ENCODE measurements at places on chromosomes 12 and 14.

DNA sequence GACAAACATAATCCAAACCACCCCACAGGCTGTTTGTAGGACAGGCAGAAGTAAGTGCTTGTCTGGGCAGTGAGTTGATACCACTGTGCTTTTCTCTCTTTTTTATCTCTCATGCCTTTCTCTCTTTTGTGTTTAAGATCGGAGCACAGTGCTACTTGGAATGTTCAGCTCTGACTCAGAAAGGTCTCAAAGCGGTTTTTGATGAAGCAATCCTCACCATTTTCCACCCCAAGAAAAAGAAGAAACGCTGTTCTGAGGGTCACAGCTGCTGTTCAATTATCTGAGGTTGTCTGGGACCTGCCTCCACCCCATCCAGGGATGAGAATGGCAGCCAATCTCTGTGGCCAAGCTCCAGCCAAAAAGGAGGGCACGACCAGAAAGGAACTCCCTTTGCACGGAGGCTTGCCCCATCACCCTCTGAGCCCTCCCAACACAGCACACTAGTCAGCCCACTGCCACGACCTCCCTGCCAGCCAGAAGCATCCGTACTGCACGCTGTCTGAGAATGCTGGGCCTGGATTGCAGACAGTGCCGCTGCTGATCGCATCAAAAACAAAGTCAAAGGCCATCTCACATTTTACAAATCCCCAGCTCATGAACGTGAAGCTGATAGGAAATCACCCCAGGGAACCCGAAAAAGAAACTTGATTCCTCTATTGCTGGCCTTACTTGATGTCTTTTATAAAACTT is 27.8 kb downstream of the GPHB5 start:
- no peaks in the 10 kb centered on the region for H3K36me3 ChIP-seq
- H3K27me3 ChIP-seq, result no peaks in the 10 kb centered on the region
- no peak overlapping the region for H3K27ac ChIP-seq
- DNase-seq, result no peak

DNA sequence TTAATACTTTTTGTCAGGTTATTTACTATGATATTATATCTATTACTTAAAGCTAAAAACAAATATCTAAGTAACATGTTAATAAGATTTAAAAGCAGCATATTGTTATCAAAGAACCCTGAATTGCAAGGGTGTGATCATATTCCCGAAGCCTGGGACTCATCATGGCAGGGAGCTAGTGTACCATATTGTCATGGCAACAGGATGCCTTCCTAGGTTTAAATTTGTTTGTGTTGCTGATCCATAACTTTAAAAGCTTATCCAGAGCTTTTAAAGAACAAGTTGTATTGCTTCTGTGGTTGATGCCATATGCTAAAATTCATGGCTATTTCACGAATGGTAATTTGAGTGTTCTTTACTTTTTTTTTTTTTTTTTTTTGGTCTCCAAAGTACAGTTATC is 500.5 kb downstream of the NAV3 start:
- no peaks in the 10 kb centered on the region for H3K27me3 ChIP-seq
- H3K4me1 ChIP-seq, result no peaks in the 10 kb centered on the region
- no peaks in the 10 kb centered on the region for H3K36me3 ChIP-seq
- no peak overlapping the region for H3K27ac ChIP-seq
- H3K4me3 ChIP-seq, result no peak overlapping the region

- DNase-seq, result peak; percentile 89
- peak overlapping the region; percentile 34 for H3K4me3 ChIP-seq
- no peaks in the 10 kb centered on the region for H3K27me3 ChIP-seq
- peak overlapping the region; percentile 99 for H3K27ac ChIP-seq
- no peaks in the 10 kb centered on the region for H3K36me3 ChIP-seq
Observed at GRCh38 chr14:104968153-104968527, 10.0 kb downstream of the AHNAK2 start.

- no peaks in the 10 kb centered on the region for H3K27me3 ChIP-seq
- H3K27ac ChIP-seq, result no peak overlapping the region
- no peaks in the 10 kb centered on the region for H3K36me3 ChIP-seq
- H3K4me1 ChIP-seq, result no peaks in the 10 kb centered on the region
Observed at GRCh38 chr12:52284562-52285171, 6.7 kb downstream of the KRT81 start.

DNA sequence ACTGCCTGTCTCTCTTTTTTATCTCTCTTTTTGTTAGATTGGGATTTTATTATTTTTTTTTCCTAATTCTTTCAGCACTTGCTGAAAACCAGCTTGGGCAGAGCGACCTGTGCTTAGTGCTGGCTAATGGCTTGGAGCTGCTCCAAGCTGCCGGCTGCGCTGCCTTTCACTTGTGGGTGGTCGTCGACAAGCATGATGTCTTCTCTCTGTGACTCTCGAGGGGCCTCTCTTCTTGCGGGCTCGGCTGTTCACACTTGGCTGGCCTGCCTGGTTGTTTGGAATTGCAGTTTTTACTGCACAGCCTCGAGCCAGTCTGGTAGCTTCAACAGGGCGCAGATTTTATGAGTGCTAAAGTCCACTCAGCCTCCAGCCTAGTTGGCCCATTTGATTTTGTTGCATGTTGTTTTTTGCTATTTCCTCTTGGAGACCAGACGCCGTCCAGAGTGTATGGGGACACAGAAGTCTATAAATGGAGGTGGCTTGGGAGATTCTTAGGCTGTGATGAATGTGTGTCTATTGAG is 18.6 kb downstream of the TPCN1 start:
- H3K27me3 ChIP-seq, result no peaks in the 10 kb centered on the region
- no peak overlapping the region for H3K4me3 ChIP-seq
- H3K36me3 ChIP-seq, result no peaks in the 10 kb centered on the region
- no peak for DNase-seq
- peak overlapping the region; percentile 69 for H3K27ac ChIP-seq

GRCh38 chr12:131005161-131006035 is 51.7 kb downstream of the ADGRD1 start:
- H3K36me3 ChIP-seq, result no peaks in the 10 kb centered on the region
- no peak overlapping the region for H3K4me3 ChIP-seq

DNA sequence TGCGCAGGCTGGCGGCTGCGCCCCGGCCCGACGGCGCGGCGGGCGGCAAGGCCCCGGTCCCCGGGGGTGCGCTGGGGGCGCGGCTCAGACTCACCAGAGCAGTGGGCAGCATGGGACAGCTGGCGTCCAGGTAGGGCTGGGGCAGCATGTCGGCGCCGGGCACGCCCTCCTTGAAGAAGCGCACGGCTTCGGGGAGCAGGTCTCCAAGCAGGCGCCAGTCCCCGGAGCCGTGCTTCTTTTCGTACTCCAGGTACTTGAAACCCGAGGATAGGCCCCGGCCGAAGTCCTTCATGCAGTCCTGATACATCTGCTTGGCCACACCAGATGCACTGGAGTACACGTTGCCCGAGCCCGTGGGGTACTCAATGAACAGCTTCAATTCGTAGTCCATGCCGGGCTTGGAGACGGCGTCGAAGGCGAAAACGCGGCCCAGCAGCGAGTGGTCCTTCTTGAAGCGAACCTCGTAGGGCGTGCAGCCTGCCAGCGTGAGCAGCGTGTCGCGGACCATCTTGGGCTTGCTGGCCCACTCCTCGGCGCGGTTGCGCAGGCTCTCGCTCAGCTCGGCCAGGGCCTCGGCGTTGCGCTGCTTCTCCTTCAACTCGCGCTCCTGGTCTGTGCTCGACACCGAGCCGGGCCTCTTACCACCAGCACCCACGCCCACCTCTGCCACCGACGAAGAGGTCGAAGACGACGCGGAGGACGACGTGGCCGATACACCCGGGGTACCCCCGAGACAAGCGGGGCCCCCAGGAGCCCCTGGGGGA is 2.2 kb downstream of the IRF2BPL start:
- peak overlapping the region; percentile 89 for H3K4me3 ChIP-seq
- peaks cover 32% of the 10 kb centered on the region for H3K4me1 ChIP-seq
- DNase-seq, result peak; percentile 39

DNA sequence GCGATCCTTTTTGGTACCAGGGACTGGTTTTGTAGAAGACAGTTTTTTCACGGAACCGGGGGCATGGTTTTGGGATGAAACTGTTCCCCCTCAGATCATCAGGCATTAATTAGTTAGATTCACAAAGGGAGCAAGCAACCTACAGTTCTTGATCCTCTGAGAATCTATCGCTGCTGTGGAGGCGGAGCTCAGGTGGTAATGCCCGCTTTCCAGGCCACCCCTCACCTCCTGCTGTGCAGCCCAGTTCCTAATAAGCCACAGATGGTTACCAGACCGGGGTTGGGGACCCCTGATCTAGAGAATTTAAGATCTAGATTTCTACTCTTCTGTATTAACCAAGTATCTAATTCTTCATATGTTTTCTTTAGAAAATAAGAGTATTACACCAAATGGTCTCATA is 4.8 kb downstream of the ARHGAP5 start:
- H3K36me3 ChIP-seq, result no peaks in the 10 kb centered on the region
- peaks cover 6% of the 10 kb centered on the region for H3K4me1 ChIP-seq
- no peak overlapping the region for H3K4me3 ChIP-seq

- no peaks in the 10 kb centered on the region for H3K4me1 ChIP-seq
- peak; percentile 35 for DNase-seq
- no peak overlapping the region for H3K27ac ChIP-seq
- no peaks in the 10 kb centered on the region for H3K27me3 ChIP-seq
Observed at GRCh38 chr12:132638541-132639408, 20.2 kb downstream of the P2RX2 start.

Measured in uterus (tissue), 4 donors.